ENCODE measurements at places on chromosomes 6 and 20.

DNA sequence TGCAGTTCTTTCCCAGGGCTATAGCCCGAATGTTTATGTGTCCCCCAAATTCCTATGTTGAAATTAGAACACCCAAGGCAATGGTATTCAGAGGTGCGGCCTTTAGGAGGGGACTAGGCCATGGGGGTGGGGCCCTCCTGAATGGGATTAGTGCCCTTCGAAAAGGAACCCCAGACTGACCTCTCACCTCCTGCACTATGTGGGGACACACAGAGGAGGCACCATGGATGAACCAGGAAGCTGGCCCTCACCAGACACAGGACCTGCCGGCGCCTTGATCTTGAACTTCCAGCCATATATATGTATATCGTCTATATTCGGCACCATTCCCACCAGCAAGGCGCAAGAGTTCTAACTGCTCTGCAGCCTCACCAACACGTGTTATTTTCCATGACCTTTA is 101.5 kb upstream of the BHLHE23 start:
- no peak for DNase-seq

DNA sequence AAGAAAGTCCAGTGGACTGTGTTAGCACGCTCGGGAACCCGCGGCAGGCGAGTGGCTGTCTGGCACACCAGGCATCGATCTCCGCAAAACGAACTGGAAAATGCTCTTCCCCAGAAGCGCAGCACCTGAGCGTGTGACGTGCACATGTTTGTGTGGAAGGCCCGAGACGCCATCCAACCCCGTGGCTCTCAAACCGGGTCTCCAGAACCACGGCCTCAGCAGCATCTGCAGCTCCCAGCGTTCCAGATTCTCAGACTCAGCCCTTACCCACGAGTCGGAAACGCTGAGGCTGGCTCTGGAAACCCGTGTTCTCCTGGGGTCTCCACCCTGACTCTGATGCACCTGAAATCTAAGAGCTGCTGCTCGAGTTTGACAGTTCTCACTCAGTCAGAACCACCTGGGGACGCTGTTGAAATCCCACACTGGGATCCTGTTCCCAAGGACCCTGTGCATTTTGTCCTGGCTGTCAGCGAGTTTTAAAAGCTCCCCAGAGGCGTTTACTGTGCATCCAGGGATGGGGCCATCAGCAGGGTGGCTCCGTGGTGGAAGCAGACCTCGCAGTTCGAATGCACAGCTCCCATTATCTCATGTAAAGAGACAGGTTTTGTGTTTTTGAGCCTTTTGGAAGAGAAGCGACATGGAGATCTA is 69.0 kb downstream of the DLL1 start:
- no peak for DNase-seq

GRCh38 chr6:132666118-132666517 is 7.1 kb upstream of the TAAR1 start:
- DNase-seq: no peak

DNA sequence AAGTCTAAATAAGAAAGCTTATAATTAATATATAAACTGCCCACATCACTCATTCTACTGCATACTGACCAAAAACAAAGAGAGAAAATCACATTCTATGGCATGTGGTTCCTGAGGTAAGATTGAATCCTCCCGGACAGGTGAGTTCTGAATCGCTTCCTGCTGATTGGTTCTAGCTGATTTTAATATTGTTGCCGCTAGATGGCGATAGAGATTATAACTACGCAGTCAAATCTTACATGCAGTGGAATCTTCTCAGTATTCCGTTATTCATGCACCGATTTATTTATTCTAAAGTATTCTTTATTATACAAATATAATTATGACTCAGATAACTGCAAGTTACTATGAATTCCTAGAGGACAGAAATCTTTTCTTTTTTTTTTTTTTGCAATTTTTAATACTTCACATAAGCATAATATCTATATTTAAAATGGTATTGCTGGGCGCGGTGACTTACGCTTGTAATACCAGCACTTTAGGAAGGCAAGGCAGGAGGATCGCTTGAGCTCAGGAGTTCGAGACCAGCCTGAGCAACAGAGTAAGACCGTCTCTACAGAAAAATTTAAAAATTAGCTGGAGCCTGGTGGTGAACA is 24.2 kb upstream of the TMX4 start:
- peak; percentile 37 for DNase-seq

DNA sequence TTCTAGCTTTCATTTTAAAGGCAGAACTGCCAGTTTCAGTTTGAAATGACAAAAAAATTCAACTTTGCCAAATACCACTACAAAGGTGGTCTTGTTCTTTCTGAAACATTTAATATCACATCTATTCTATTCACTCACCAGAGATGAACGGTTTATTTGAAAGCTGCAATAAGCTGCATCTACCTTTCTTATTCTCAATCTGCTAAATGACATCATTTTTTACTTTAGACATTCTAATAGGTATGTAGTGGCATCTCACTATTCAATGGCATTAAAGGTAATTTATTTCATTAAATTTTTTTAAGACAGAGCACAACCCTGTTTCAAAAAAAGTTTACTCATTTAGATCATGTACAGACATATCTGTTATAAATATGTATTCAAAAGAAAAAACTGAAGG is 66.5 kb upstream of the SMIM29 start:
- DNase-seq: no peak

GRCh38 chr6:96212066-96212465 is 196.3 kb downstream of the FUT9 start:
- DNase-seq: no peak

DNA sequence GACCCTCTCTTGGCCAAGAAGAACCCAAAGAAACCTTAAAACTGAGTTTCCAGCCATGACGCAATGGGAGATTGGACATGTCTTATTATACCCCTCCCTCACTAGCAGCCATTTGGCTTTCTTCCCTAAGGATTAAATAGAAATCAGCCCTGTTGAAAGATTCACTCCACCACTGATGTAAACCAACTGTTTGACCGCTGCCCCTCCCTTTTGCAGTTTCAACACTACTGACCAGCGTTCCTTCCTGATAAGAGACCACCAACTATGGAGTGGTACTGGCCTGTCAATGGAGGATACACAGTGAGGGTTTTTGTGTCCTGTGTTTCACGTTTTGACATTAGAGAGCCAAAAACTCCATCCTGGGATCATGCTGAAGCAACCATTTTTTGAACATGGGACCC is 53.2 kb upstream of the CD2AP start:
- DNase-seq: no peak

GRCh38 chr20:32203356-32204204 is 4.0 kb downstream of the PLAGL2 start:
- no peak for DNase-seq

- DNase-seq: no peak
Measured at GRCh38 chr6:70351461-70351860, 48.6 kb upstream of the COL9A1 start.

DNA sequence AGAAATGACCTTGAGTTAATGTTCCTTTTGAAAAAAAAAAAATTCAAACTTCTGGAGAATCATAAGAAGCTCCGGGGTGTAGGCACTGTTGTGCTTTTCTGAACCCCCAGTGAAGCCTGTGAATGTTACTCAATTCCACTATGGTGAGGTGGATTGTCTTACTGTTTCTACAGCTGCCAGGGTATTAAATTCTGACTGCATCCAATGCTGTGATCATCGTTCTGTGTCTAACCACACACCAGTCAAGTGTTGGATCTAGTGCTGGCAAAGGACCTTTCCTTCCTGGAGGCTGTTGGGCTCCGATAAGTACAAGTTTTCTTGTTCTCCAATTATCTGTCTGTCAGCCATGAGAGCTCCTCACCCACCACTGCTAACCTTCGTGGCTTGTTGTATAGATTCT is 162.0 kb upstream of the EPHA7 start:
- DNase-seq: no peak

- DNase-seq: no peak
Measured at GRCh38 chr6:169237496-169238134, 16.0 kb downstream of the THBS2 start.

DNA sequence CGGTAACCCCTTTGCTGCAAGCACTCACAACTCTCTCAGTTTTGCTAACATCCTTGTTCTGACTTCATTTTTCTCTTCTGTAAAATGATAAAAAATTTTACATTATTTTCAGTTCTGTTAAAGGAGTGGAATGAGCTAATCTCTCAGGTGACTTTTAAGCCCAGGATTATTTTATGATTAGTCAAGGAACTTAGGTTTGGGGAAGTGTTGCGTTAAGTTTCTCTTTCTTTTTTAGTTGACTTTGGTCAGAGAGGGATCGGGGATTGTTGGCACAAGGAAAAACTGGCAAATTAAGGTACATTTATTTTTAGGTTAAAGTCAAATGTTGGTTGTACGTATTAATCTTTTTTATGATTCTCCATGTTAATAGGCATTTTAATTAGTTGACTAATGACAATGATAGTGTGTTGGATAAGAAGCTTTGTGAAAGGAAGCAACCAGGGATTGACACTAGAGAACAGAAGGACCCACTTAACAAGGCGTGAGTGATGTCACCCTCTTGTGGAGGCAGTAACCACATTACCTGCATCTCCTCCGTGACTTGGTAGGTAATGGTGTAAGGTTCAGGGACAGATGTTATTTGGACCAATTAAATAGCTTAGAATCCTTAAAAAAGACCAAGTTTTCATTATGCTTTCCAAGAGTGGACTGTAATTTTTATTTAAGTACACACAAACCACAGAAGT is 31.6 kb downstream of the CD83 start:
- peak; percentile 34 for DNase-seq

DNA sequence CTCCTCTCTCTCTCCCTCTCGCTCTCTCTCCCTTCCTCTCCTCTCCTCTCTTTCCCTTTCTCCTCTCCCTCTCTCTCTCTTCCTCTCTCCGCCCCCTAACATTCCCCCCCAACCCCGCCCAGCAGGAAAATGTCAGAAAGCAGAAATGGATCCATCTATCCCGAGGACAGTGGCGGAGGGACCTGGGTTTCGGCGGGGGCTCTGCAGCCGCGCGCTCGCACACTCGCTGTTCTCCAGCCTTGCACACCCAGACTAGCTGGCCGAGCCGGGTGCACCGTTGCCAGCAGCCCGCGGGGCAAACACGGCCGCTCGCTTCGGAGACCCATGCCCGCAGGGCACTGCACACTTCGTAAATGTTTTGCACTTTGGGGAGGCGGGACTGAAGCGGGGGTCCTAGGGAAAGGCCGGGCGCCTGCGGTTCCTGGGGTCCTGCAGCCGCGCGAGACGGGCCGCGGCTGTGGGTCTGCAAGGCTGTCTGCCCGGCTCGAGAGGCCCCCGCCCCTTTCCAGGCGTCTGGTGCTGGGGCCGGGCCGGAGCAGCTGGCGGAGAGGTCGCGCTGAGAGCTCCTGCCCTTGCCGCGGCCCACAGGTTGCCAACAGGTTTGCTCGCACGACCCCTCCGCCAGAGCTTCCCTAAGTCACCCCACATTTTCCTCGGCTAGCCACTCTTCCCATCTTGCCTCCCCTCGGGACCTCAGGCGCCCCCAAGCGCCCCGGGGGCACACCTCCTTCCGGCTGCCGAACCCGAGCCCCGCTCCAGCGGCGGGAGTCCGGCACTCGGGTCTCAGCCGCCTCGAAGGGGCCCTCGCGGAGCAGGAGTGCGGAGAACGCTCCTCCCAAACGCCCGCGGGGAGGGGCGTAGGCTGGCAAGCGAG is 818 bp upstream of the MDGA1 start:
- DNase-seq: peak; percentile 62

GRCh38 chr6:42696526-42697267 is 25.7 kb downstream of the PRPH2 start:
- no peak for DNase-seq

GRCh38 chr6:163612200-163612599 is 197.7 kb downstream of the QKI start:
- DNase-seq: no peak

DNA sequence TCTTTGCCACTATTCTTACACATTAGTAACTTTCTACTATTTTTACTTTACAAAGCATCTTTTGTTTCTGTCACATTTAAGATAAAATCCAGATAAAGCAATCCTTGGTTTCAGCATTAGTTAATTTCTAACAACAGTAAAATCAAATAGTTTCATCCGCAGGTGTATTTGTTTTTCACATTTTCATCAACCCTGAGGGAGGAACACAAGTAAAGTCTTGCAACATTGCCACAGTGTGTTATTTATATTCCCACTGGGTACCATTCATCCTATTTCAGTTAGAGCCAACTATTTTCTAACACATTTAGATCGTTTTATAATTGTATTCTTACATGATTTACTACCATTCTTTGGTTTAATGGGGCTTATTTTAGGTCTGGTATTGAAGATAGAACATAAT is 908.7 kb upstream of the CITED2 start:
- no peak for DNase-seq

DNA sequence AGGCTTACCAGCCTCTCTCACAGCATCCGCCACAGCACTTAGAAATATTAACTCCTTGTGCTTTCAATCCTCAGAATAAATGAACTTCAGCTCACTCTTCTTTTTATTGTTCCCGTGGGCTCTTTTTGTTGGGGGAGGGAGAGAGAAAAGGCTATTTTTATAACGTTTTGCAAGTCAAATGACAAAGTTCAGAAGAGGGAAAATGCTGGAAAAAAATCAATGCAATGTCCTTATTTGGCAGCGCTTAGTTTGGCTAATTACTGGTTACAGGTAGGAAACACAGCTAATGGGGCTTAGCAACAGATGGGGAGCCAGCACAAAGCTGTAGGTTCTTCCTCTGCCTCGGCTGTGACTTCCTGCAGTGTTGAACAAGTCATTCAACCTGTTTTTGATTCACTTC is 1067.0 kb upstream of the MAP3K7 start:
- no peak for DNase-seq

GRCh38 chr6:149962461-149963211 is 1.1 kb upstream of the ULBP1 start:
- DNase-seq: no peak

GRCh38 chr20:45487231-45487635 is 17.7 kb downstream of the WFDC2 start:
- DNase-seq: no peak

DNA sequence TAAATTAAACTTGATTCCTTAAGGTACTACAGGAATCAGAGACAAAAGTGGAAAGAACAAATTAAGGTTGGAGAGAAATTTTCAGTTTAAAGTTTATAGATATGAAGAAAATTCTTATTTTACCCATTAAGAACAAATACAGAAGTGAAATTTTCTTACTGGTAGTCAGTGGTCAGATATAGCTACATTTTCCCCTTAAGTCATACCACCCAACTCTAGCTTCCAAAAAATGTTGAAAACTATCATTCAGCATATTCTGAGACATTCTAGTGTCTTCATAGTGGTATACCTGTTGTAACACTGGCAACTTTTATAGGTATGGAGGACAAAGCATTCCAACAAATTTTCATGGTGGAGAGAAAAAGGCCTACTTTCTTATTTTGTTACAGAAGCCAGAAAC is 15.6 kb upstream of the SUMO4 start:
- DNase-seq: no peak

GRCh38 chr6:139249395-139249794 is 42.4 kb downstream of the TXLNB start:
- no peak for DNase-seq

- DNase-seq: no peak
Measured at GRCh38 chr6:40956936-40957335, 82.1 kb downstream of the UNC5CL start.

- no peak for DNase-seq
Measured at GRCh38 chr20:48856130-48856529, 28.3 kb upstream of the PREX1 start.

GRCh38 chr6:137767911-137768690 is 99.0 kb upstream of the TNFAIP3 start:
- DNase-seq: no peak

- DNase-seq: no peak
Measured at GRCh38 chr6:124961777-124962638, at the start of gene RNF217. Gene RNF217, plus strand, starts transcription at chr6:124962437. Its CDS starts 108 bp downstream, at chr6:124962545.
